ENCODE measurements at places on chromosomes 16 and 17.
A peak's percentile ranks its signal among the peaks of the same experiment; 100 is the strongest.

GRCh38 chr16:5722116-5722619 lies 624.6 kb upstream of the EEF2KMT start:
- no peak for DNase-seq

DNA sequence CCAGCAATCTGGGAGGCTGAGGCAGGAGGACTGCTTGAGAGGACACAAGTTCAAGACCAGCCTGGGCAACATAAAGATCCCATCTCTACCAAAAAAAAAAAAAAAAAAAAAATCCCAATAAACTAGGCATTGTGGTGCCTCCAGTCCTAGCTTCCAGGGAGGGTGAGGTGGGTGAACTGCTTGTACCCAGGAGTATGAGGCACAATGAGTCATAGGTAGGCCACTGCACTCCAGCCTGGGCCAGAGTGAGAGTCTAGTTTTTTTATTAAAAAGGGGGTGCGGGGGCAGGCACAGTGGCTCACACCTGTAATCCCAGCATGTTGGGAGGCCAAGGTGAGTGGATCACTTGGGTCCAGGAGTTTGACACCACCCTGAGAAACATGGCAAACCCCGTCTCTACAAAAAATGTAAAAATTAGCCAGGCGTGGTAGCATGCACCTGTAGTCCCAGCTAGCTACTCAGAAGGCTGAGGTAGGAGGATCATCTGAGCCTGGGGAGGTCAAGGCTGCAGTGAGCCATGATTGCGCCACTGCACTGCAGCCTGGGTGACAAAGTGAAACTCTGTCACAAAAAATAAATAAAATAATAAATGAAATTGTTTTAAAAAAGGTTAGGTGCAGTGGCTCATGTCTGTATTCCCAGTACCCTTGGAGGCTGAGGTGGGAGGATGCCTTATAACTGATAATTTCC lies 7.8 kb upstream of the CHST6 start:
- DNase-seq = no peak

- no peak for DNase-seq
Observed at GRCh38 chr16:13291591-13292333, 390.4 kb downstream of the SHISA9 start.

- DNase-seq = no peak
Observed at GRCh38 chr16:53664724-53665345, 38.8 kb downstream of the RPGRIP1L start.

GRCh38 chr16:69476920-69477443 lies 52.6 kb downstream of the CYB5B start:
- no peak for DNase-seq

DNA sequence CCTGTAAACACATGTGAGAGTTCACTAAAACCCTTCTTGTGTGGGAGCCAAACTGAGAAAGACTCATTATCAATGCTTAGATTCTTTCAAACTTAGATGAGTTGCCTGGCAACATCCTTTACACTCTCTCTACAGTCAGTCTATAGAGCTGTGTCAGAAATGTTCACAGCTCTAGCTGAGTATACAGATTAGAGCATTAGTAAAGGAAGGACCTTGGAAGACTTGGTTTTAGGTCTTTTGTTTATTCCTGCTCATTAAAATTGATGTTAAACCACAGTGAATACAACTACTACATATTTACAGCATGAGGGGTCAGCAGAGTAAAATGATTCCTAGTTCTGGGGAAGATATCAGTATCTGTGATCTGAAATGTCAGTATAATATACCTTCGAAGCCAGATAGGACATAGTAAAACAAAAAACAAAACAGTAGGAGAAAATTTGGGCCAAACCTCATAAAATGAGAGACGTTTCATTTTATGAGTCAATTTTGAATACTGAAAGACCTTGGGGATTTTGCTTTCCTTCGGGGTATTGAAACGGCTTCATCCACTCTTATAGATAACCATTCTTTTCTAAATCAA lies 186.0 kb downstream of the TANC2 start:
- DNase-seq = no peak

DNA sequence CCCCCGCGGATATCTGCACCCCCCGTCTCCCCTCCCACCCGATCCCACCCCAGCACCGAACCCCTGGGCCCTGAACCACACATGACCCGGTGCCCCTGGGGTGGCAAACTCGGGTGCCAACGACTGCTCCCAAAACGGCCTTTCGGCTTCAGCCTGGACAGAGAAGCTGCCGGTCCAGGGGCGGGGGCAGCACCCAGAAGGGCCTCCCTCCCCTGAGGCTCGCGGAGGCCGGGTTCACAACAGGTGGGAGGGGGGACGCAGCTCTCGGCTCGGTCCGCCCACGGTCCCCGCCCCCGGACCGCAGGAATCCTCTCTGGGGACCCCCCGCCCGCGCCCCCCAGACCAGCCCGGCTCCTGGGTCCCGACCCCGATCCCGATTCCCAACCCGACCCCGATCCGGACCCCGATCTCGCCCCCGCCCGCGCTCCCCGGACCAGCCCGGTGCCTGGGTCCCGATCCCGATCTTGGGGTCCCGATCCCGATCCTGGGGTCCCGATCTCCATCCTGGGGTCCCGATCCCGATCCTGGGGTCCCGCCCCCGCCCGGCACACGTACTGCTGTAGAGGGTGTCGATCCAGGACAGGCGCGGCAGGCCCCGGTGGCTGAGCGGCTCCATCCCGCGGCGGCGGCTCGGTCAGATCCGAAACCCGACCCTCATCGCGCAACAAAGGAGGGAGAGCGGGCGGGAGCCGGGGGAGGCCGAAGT lies 516 bp downstream of the ABR start:
- no peak for DNase-seq

DNA sequence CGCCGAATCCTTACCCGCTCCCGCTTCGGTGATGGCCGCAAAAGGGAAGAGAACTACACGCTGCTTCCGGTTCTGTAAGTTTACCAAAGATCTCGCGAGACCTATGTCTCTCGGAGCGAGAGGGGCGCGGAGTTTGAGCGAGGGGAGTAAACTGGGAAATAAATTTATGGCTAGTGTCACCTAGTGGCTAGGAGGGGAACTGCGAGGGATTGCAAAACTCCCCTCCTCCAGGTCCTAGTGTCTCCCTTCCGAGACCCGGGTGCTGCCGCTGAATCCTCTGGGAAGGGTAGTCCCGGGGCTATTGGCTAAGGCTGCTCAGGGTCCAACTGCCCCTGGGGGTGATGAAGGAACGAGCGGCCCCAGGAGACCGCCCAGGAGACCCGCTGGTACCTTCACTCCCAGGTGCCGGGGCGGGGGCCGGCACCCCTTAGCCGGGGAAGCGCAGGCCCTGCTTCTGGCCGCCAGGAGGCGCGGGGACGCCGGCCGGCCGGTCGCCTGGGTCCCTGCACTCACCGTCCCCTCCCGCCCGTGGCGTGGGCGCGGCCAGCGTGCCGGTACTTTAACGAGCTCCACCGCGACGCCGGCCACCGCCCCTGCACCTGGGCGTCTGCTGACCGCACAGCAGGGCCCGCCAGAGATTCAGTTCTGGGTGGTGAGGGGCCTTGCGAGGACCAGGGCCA lies at the start of gene RPL26:
RPL26 (minus strand) TSS at position 51 of the 680 bp plus-strand sequence. CDS start 883 bp downstream, outside the sequence.
- DNase-seq = peak; percentile 97

- no peak for DNase-seq
Observed at GRCh38 chr16:11679250-11679649, 11.0 kb downstream of the SNN start.

DNA sequence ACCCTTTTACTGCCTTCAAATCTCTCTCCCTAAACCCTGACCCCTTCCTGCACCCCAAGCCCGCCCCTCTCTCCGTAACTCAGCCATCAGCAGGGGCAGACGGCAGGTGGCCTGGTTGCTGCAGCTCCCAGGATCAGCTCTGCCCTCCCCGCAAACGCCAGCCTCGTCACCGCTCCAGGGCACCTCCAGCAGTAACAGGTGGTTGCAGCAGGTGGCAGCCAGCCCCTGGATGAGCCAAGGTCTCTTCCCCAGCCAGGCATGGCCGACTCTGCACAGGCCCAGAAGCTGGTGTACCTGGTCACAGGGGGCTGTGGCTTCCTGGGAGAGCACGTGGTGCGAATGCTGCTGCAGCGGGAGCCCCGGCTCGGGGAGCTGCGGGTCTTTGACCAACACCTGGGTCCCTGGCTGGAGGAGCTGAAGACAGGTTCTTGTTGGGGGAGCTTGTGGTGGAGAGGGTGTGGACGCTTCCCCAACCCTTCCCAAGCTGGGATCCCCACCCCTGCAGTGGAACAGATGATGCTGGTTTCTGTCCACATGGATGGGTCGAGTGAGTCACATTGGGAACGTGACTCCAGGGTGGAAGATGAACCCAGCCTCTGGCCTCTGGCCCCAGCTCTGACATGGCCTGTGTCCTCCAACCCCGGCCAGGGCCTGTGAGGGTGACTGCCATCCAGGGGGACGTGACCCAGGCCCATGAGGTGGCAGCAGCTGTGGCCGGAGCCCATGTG lies 558 bp downstream of the HSD3B7 start:
- no peak for DNase-seq

DNA sequence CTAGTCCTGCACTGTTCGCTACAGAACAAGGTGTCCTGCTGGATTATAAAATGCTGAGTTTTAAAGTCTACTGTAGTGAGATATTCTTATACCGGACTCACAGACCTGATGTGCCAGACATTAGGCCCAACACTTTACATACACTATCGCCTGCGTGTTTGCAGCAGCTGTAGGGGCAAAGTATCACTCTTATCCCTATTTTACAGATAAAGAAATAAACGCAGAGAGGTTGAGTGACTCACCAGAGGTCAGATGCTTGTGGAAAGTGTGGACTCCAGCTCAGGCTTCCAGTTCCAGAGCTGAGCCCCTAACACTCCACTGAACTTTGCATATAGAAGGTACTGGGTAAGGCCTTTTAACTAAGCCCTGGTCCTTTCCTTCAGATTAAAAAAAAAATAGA lies 47.4 kb downstream of the PLXDC1 start:
- no peak for DNase-seq

DNA sequence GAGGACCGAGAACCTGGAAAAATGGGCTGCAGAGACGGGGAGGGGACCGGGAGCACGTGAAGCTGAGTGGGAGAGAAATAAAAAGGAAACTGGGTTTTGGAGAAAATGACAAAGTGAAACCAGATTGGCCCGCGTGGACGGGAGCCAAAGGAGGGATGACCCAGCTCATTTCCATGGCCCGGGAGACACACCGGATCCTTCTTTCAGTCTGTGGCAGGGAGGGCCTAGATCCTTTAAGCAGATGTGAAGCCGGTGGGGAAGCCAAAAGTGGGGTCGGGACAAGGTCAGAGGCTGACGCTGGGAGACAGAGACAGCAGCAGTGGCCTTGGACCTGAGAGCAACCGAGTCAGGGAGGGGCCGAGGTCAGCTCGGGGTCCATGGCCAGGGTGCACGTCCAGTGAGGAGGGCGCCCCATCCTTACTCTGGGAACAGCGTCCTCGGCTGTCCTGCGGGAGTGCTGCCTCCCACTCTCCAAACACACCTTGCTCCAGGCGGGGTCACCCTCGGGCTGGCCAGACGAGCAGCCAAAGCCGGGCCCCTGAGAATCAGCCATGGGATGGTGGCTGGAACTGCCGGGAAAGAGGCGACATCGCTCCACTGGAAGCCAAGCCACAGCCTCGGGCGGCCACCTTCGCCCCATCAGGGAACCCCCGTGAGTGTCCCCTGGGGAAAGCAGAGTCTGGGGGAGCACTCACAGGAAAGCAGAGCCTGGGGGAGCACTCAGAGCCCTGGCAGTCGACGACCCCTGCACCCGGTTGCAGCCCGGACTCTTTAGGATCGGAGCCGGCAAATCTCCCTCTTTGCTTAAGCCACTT lies 17.3 kb downstream of the CA5A start:
- no peak for DNase-seq

DNA sequence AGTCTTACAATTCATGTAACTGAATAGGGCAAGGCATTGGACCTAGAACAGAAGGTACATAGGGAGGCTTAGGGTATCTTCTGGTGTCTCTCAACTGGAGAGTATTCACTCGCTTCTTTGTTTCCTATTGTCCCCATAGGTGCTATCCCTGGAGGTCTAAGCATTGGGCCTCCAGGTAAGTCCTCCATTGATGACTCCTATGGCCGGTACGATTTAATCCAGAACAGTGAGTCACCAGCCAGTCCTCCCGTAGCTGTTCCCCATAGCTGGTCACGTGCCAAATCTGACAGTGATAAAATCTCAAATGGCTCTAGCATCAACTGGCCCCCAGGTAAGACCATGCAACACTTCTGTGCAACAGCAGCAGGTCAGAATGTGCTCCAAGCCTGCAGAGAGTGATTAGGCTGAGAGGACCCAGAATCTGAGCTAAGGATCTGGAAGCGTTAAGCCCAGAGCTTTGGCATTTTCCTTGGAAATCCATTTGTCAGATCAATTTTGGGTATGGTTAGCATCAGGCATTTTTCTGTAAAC lies 35.7 kb downstream of the TMC6 start:
- no peak for DNase-seq

DNA sequence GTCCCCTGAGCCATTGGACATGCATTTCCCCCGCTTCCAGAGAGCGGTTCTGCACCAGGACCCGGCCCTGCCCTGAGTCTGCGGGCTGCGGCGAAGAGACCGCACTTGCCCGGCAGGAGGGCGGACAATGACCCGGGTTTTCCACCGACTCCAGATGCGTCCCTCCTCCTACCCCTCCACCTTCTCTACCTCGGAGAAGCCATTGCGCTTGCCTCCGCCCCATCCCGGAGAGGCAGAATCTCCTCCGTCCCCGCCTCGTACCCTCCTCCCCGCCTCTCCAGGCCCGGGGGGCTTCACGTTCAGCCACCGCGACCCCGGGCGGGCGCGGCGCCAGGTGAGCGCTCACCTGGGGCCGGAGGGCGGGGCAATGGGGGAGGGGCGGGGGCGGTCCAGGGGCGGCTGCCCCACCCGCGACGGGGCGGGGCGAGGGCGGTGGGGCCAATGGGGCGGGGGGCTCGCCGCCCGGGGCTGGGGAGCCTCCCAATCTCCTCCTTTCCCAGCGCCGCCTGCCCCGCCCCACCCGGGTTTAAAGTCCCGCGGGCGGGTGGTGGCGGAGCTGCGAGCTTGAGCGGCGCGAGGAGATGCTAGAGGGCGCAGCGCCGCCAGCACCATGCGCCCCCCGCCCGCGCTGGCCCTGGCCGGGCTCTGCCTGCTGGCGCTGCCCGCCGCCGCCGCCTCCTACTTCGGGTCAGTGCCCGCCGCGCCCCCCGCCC lies at the start of gene WNT9B:
WNT9B (plus strand) TSS at position 555 of the 713 bp plus-strand sequence; CDS start at position 611, 56 bp downstream.
- DNase-seq = no peak

- no peak for DNase-seq
Observed at GRCh38 chr17:72614476-72614870, 478.0 kb downstream of the SLC39A11 start.

DNA sequence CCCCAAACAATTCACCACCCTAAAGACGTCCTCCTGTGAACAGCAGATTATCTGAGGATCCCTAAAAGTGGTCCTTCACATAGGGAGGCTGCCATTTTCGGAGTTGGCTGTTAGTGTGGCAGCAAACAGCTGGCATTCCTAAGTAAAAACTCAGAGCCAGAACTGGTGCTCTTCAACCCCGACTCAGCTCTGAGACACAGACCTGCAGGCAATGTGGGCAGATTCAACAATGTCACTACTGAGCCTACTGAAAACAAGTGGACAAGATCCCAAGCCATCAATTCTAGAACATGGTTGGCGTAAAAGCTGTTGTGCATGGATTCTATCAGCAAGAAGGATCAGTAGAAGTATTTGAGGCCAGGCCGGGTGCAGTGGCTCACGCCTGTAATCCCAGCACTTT lies 247.2 kb downstream of the NTN1 start:
- DNase-seq = no peak
